NCI-H460 (cell line): ENCODE measurements at places on chromosomes 1 and 21.

GRCh38 chr1:213122514-213122929, 71.5 kb downstream of the RPS6KC1 start:
- DNase-seq, result peak; percentile 43

- DNase-seq, result no peak
Observed at GRCh38 chr21:17466166-17466565, 46.7 kb upstream of the CXADR start.

DNA sequence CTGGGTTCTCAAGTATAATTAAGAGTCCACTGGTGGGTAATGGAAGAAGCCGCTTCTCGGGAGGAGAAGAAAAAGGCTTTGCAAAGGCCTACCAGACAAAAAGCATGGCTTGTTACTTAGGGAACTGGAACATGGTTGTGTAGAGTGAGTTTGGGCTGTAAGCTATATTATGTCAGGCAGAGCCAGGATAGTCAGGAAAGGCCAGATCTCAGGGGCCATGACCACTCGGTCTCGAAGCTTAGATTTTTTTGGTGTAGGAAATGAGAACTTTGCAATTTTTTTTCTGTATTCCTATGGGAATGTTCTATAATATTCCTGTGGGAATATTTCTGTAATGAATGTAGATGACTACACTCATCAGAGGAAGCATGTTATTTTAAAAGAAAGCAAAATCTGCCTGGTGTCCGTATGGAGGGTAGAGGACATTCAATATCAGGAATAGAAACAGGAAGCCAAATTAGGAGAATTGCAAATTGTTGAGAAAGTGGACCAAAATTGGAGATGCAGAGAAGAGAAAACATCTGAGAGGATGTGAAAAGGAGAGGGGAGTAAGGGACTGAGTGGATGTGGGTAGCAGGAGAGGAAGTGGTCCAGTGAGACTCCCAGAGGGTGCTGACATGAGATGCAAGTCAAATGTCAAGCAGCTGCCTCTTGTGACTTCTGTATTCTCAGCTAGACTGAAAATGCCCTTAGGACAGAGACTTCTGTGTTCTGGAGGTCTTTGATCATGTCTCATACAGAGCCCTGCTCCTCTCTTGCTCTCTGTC, 45.2 kb upstream of the HAO2 start:
- DNase-seq, result no peak

GRCh38 chr1:228378090-228378872, 28.4 kb downstream of the TRIM11 start:
- peak; percentile 49 for DNase-seq

DNA sequence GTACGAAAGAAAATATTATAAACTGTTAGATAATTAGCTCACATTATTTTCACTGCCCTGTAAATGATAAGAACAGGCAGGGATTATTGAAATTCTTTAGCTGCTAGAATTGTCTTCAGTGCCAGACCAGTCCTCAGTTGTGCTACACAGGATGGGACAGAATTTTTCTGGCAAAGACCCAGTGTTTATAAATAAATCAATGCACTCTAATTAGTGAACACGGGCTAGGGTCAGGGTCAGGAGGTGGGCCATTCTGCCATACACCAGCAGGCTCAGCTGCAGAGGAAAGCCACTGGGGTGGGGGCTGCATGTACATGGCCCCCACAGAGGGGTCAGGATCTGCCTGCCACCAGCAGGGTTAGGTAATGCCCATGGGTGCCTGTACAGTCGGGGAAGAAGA, 6.4 kb downstream of the BCAR3 start:
- no peak for DNase-seq

GRCh38 chr1:24403806-24404205, 9.8 kb downstream of the STPG1 start:
- no peak for DNase-seq

- DNase-seq, result no peak
Observed at GRCh38 chr1:172382406-172382805, 38.1 kb upstream of the C1orf105 start.

GRCh38 chr1:165006831-165007230, 349.7 kb downstream of the LMX1A start:
- DNase-seq, result no peak

DNA sequence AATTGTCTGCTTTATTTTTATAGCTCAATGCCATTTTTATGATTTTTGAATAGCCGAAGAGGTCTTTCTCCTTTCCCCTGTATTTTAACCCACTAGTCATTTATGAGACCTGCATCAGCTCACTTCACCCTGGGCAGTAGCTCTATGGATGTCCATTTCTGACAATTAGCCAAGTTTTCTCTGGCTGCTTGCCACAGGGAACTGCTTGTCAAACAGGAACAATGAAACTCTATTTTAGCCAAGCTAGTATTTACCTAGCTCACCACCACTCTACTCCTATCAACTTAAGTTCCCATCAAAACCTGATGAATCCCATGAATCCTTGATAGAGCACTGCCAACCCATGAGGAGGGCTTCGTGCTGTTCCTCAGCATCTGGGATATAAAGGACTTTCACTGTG, 406.7 kb downstream of the RWDD3 start:
- no peak for DNase-seq

DNA sequence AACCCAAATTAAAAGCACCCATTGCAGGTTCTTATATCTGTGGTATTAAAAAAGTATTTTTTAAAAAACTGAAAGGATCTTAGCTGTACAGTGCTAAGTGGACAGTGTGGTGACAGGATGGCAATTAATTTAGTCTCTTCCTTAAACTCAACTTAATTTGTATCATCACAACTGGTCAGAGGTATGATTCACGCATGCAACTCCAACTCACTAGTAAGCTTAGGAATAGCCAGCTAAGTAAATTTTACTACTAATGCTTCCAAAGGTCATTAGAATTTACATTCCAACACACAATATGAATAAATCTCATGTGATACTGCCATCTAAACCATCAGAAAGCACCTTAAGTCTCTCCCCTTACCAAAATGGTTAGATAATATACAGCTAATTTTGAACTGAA, 35.4 kb downstream of the ENAH start:
- no peak for DNase-seq

GRCh38 chr1:83625646-83626045, 373.3 kb downstream of the TTLL7 start:
- DNase-seq, result no peak

GRCh38 chr1:230174471-230175162, 107.6 kb downstream of the GALNT2 start:
- no peak for DNase-seq
